ENCODE measurements at places on chromosomes 4 and X.

GRCh38 chr4:119647558-119647957 lies 19.0 kb upstream of the PDE5A start:
- no peak for DNase-seq

DNA sequence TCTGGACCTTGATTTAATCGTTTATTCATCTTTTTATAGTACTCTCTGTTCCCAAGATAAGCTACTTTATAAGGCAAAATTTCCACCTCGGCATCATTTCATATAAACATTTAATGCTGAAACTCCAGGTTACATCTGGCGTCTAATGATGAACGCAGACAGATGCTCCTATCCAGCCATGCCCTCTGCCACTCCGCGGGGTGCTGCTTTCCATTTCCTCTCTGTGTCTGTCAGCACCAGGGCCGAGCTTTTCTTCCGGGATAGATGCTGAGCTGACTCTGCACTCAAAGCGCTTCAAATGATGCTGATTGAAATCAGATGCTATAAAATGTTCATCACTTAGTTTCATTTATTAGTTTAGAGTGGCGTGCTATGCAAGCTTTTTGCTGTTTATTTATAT lies 80.5 kb upstream of the HELT start:
- DNase-seq: no peak

DNA sequence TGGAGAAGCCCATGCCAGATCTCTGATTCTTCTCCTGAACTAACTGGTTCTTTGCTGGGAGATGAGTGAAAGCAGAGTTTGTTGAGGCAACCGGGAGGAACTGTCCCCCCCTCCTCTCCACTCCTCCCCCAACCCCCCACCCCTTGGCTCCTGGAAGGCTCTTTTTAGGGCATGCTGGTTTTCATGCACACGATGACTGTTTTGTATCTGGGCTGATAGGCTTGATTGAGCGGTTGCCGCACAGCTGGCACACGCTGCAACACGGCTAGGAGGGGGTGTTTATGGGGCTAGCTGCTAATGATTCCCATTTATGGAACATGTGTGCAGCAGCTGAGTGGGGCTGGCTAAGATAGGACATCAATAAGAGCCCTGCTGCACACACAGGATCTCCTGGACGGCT lies 137.2 kb downstream of the SMIM20 start:
- no peak for DNase-seq

DNA sequence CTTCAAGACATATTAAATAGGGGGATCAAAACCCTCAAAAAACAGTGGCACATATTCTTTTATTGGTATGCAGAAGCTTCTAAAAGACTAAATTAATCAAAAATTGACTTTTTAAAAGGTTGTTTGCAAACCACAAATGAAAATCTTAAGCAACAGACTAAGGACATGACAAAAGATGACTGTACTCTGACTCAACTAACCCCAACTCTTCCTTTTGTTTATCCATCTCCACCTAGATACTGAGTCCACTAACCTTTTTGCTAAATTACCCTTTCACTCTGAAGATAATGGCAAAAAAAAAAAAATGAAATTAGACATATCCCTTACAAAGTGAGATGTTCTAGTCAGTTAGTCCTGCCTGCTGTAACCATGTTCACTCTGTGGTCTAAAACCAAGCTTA lies 91.6 kb upstream of the NLRP2B start:
- no peak for DNase-seq

DNA sequence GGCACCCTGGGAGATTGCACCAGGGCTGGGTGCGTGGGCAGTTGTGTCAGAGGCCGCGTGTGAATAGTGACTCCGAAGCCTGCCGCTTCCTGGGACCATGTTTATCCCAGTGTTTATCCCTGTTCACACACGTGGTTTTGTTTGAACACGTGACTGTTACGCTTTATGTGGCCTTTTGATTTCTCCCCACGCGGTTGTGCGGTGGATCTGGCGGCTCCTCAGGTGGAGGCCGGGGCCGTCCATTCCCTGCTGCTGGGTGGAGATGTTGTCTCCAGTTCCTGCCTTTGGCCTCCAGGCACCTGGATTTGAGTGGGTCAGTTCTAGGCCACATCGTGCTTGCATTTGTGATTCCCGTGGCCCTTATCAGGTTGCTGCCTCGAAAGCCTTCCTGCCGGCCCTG lies 35.1 kb downstream of the NELFA start:
- DNase-seq: no peak

DNA sequence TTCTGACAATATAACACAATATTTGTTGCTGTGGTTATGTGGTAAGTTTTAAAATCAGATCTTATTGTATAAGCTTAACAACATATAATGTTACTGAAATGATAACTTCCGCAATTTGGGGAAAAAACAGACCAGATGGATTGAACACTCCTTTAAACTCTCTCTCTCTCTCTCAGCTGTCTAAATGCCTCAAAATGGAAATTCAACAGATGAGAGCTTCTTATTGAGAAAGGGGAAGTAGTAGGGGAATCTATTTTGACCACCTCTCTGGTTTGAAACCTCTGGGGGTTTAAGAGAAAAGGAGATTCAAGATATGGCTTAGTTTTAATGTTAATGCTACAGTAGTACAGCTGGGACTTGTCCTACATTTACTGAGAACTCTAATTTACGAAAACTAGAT lies 40.3 kb downstream of the DMD start:
- DNase-seq: no peak

DNA sequence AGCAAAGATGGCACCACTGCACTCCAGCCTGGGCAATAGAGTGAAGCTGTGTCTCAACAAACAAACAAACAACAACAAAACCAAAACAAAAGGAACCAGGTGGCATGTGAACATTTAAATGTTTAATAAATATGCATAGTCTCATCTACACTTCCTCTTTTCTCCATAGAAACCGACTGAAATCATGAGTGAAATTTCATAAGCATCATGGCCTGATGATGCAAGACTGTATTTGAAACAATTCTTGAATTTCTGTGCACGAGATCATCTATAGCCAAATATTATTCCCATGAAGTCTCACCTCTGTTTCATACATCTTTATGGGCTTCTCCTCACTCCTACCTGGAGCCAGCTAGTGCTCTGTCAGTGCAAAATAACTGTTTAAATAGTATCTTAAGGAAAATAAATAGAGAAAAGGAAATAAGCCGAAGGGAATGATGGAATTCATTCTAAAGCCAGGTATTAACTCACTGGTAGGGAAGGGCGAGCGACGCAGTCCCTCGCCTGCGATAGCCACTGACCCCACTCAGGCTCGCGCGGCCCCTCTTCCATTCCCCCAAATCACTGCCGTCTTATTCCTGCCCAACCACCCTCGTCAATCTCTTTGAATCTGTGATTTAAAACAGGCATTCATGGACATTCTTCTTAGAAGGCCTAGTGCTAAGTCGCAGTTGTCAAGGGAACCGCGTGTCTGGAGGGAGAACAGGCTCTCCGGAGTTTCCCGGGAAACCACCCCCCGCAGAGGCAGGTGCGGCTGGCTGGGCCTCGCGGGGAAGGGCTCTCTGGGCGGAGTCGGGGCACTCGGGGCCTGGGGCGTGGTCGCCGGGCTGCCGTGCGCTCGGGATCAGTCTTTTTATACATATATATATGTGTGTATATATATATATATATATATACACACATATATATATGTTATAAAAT lies 52.4 kb upstream of the TRIM2 start:
- no peak for DNase-seq

- no peak for DNase-seq
Measured at GRCh38 chr4:111991797-111992196, 153.5 kb upstream of the FAM241A start.

- DNase-seq: no peak
Measured at GRCh38 chrX:31656013-31656412, 584.2 kb upstream of the FTHL17 start.

Data from cortex of kidney (tissue), 1 donor.